ENCODE measurements at places on chromosomes 5 and 9.

DNA sequence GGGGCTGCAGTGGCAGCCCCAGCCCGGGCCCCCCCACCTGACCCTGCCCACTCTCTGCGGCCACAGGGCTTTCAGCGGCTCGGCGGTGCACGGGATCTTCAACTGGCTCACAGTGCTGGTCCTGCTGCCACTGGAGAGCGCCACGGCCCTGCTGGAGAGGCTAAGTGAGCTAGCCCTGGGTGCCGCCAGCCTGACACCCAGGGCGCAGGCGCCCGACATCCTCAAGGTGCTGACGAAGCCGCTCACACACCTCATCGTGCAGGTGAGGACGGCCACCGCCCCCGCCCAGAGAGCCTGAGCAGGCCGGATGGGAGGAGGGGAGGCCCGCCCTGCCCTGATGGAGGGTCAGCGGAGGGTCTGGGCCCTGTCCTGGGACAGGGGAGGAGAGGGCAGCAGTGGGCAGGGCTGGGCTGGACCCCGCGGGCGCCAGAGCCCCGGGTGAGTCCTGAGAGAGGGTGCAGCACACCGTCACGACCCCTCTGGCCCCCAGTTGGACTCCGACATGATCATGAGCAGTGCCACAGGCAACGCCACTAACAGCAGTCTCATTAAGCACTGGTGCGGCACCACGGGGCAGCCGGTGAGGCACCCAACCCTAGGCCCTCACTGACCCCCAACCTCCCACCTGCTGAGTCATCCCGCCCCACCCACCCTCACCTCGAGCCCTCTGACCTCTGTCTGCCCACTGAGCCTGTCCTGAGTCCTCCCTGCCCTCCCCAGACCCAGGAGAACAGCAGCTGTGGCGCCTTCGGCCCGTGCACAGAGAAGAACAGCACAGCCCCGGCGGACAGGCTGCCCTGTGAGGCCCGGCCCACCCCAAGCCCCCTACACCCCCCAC, 2.7 kb downstream of the SLC34A3 start:
- no peak for DNase-seq

DNA sequence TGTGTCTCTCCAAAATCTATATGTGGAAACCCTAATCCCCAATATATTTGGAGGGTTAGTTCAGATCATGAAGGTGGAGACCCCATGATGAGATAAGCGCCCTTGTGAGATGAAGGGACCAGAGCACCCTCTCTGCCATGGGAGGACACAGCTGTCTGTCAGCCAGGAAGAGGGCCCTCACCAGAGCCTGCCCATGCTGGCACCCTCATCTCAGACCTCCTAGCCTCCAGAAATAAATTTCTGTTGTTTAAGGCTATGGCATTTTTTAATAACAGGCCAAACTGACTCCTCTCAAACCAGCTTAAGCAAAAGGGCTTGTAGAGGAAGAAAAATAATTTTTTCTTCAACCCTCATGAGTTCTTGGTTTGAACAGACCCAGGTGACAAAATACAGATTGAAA, 79.2 kb upstream of the MAMDC2 start:
- no peak for DNase-seq

DNA sequence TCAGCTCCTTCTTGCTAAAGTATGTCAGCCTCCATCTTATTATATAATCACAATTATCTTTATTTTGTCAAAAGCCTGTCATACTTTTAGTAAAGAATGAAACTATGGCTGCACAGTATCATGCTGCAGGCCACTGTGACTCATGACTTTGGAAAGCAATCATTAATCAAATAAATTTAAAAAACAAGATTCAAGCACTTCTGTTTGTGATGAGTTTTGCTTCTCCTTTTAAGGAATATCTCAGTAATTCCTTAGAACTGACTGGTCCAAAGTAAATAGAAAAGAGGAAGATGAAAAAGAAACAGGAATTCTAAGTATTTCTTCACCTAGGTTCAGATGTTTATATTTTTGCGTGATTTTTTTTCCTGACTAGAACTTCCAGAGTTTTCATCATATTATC, 83.1 kb downstream of the EDIL3 start:
- no peak for DNase-seq

DNA sequence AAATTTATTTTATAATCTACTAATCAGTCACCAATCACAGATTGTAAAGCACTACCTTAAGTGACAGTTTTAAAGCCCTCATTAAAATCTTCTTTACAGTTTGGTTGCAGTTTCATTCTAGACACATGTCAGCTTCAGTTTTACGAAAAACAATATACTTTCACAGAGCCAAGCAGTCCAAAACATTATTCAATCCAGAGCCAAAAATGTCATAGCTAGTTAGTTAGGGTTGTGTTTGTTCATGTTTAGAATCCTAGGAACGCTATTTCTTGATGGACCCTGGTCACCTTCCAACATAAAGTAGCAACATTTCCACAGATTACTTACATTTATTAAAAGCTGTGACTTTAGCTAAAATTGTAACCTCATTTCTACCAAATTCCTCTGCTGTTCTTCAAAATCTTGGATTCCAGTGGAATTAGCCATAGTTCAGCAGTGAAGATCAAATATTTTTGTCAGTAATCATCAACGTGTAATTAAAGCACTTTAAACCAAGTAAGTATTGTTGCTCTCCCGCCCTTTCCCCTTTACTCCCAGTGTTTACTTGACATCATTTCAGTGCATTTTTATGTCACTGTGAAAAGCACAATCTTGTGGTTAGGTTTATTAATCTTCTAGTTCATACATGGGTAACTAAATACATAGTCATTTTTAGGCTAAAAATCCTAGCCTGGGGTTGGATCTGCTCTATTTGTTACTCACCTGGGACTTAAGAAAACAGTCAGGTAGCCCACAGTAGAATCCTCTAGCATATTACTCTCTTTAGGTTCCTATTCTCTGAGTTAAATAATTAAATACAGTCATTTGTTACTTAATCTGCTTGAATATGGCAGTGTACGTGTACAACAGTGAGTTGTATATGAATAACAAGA, 74.3 kb downstream of the NIPBL start:
- no peak for DNase-seq

GRCh38 chr9:99593610-99594009, 228.1 kb upstream of the NR4A3 start:
- no peak for DNase-seq

GRCh38 chr5:9452181-9452580, 93.7 kb downstream of the SEMA5A start:
- DNase-seq, result no peak

GRCh38 chr9:18361646-18362045, 112.3 kb upstream of the ADAMTSL1 start:
- DNase-seq, result no peak

GRCh38 chr5:156414391-156414790, 87.4 kb downstream of the SGCD start:
- DNase-seq, result no peak
